Activated CD4-positive, alpha-beta T cell treated with anti-CD3 and anti-CD28 coated beads, Interleukin-2, amount 50 U/mL, for 1 hour (primary cell): ENCODE measurements at places on chromosomes 12 and 14.

DNA sequence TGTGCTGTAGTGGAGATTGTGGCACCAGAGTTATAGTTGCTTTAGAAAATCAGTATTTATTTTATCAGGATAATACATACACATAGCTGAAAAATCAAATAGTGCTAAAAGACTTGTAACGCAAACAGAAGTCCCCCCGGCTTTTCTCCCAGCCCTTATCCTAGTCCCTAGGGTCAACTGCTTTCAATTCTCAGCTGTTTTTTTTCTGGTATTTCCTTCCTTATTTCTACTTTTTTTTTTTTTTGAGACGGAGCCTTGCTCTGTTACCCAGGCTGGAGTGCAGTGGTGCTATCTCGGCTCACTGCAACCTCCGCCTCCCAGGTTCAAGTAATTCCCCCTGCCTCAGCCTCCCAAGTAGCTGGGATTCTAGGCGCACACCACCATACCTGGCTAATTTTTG lies 8.4 kb upstream of the CTDSP2 start:
- DNase-seq = no peak

DNA sequence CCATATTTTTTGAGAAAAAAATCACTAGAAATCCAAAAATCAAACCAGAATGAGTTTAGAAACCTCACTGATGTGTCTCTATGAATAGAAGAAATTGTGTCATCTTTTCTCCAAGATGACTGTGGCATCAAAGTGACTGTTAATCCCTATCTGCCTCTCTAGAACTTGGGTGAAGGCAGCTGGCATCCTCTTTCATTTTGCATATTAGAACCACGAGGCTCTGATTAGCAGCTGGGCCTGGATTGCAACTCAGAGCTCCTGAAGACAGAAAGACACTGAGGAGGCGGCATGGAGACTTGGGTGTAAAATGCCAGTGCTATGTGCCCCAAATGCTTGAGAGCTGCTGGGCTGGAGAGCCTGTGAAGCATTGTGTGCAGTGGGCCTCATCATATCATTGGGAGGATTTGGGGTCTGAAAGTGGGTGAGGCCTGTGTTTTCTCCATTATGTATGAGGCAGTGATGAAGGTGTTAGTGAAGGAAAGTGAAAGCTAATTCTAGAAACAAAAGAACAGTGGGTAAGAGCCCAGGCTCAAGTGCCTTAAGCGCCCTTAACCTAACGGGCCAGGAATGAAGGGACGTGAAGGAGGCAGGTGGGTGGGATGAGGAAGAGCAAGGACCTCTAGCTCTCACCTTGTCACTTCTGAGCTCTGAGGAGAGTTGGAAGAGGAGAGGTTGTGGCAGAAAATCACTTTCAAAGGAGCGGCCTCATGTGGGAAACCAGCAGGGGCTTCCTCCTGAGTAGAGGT lies 26.2 kb downstream of the NKX2-8 start:
- DNase-seq = no peak

- DNase-seq = no peak
Observed at GRCh38 chr14:99643343-99643742, 1.6 kb upstream of the HHIPL1 start.

DNA sequence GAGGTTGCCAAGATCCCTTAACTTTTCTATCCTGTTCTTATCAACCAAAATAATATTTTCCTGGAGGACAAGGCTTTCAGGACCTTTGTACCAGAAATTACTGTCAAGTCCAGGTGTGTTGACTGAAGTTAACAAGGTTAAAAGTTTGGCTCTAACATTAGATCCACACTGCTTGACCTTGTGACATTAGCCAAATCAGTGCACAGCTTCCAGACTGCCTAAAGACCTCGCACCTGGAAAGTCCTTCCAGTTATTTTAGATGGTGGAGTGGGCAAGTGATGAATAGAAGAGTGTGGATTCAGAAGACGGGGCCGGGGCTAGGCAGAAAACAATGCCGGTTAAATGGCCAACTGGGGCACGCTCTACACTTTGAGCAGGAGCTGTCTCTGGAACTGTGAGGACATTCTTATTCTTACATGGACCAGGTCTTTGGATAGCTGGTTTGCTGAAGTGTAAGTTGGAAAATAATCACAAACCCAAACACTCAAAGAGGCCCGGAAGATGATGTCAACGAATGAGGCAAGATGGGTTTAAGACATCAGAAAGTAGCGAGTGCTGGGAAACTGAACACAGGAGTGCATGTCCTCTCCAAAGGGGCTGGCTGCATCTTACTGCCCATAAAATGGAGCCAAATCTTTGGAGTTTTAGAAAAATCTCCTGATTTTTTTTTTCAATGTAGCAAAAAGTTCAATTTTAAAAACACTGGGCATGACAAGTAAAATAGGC lies 56.3 kb downstream of the NIN start:
- DNase-seq = no peak

DNA sequence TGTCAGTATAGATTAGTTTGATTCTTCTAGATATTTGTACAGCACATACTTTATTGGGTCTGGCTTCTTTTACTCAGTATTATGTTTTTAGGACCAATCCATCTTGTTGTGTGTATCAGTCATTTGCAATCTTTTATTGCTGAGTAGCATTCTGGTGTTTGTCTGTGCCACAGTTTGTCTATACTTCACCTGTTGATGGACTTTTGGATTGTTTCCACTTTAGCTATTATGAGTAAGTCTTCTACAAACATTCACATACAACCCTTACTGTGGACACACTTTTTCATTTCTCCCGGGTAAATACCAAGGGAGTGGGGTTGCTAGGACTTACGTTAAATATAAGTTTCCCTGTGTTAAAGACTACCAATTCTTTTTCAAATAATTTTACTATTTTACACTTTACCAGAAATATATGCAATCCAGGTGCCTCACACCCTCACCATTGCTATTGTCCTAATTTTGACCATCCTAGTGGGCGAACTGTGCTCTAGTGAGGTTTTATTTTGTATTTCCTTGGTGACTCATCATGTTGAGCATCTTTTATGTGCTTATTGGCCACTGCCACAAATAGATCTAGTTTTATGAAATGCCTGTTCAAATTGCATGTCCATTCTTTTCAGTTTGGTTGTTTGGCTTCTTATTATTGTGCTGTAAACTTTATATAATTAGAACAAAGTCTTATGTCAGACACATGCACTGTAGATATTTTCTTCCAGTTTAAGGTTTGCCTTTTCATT lies 304.7 kb upstream of the TMTC1 start:
- no peak for DNase-seq

GRCh38 chr12:4145990-4146859 lies 127.3 kb upstream of the CCND2 start:
- no peak for DNase-seq

GRCh38 chr14:95236221-95236620 lies 78.9 kb upstream of the DICER1 start:
- DNase-seq = no peak

GRCh38 chr12:45379261-45379660 lies 163.4 kb downstream of the ANO6 start:
- DNase-seq = no peak

DNA sequence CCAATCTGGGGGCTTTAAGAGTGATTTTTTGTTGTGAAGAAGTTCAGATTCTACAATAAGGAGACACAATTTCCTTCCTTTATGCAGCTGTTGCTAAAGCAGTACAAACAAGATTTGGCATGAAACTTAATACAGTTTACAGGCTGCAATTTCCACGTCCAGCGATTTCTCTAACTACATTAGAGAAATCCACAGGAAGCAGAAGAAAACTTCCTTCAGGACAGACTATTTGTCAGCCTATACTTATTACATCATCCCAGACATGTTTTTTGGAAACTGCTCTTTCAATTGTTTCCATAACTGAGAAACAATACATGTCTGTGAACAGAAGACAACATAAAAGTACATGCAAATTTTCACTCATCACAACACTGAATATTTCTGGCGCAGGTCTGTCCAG lies 204.3 kb downstream of the TTC7B start:
- DNase-seq = no peak

- DNase-seq = no peak
Observed at GRCh38 chr14:36507847-36508417, 12.1 kb downstream of the NKX2-1 start.

- DNase-seq = no peak
Observed at GRCh38 chr12:74482115-74482514, 55.5 kb upstream of the ATXN7L3B start.

GRCh38 chr12:40635141-40635731 lies 57.0 kb upstream of the CNTN1 start:
- DNase-seq = no peak

GRCh38 chr12:14422516-14423230 lies 57.2 kb downstream of the ATF7IP start:
- DNase-seq = no peak

DNA sequence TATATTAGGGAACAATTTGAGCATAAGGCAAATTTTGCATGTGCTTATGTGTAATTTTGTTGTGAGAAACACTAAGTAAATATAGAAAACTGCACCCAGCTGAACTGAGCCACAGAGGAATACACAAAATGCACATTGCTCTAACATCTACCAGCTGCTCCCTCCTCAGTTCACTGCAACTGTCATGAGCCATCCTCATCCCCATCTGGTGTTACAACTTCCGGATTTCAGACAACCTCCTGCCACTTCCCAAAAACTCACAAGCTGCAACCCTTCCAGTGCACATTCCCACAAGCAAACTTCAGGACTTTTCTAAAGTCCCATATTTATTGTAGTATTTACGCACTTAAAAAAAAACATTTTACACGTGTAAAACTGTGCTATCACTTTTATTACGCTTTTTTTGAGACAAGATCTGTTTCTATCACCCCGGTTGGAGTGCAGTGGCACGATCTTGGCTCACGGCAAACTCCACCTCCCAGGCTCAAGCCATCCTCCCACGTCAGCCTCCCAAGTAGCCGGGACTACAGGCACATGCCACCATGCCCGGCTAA lies 169.1 kb upstream of the TBX3 start:
- no peak for DNase-seq

GRCh38 chr14:95910628-95911027 lies 34.0 kb downstream of the TUNAR start:
- DNase-seq = no peak

GRCh38 chr14:76271041-76271755 lies 104.7 kb upstream of the ESRRB start:
- no peak for DNase-seq

DNA sequence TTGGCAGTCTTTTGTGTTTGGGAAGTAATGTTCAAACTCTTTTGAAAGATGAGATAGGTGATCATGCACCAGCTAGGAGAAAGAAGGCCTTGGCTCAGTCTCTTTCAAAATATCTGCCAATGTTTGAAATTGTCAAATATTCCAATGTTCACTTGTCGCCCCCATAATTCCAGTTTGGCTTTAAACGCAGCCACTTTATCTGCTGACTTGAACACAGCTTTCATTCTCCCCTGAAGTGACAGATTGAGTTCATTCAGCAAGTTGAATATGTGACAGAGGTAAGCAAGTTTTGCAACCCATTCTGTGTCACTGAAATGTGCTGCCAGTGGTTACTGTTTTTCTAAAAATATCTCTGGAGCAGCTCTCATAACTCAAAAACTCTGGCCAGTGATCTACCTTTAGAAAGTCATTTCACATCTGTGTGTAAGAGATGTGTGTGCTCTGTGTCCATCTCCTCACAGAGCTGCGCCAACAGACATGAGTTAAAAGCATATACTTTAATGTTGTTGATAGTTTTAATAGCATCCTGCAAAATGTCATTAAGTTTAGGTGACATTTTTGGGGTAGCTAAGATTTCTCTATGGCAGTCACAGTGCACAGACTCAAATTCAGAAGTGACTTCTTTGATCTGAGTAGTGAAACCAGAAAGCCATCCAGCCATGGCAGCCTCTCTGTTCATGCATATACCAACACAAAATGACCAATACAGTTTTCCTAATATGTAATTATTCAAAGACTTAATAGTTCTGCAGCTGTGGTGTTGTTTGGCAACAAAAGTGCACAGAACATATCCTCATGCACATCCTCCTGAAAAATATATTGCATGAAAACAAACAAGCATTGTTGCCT lies 614.3 kb upstream of the MIS18BP1 start:
- no peak for DNase-seq

DNA sequence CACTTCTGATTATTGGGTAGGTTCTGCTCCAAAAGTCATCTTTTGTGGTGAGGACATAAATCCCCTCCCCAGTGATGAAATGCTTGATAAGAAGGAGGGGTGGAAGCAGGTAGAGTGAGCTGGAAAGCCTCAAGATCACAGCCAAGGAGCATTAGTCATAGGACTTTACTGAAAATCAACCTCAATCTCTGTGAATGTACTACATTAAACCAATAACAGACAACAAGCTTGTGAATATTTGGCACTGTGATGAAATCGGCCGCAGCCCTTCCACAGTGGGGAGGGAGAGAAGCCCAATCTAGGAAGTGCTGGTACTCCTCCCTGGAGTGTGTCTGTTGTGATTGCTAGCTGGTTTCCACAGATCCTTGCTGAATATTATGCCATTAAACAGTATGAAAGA lies 41.2 kb upstream of the PTCSC3 start:
- DNase-seq = no peak

DNA sequence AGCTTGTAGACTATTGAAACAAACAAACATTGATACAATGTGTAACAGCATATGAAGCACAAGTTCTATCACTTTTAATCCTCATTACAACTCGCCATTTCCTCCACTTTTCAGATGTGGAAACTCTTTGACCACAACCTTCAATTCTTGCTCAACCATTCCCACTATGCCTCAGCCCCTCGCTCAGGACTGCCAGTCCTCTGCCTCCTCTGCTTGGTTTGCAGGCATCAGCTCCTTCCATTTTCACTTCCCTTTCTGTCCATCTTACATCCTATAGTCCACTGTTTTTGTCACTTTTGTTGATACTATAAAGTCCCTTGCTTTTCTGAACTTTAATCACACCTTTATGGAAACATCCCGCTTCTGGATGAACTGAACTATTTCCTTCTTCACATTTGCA lies 28.2 kb upstream of the CD27 start:
- no peak for DNase-seq

DNA sequence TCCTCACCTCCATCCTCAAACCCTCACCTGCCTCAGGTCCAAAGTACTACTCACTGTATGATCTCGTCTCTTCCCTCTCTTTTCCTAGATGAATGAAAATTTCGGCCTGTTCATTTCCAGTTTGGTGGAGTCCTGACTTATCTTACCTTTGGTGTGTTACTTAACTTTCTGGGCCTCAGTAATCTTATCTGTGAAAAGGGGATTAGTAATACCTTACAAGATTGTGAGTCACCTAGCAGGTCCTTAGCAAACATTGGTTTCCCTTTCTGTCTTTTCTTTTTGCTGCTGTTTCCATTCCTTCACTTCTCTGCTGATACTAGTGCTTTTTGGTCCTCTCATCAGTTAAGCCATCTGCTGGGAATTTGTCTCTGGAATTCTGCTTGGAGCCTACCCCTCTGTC lies 52.8 kb downstream of the AKAP6 start:
- DNase-seq = no peak

DNA sequence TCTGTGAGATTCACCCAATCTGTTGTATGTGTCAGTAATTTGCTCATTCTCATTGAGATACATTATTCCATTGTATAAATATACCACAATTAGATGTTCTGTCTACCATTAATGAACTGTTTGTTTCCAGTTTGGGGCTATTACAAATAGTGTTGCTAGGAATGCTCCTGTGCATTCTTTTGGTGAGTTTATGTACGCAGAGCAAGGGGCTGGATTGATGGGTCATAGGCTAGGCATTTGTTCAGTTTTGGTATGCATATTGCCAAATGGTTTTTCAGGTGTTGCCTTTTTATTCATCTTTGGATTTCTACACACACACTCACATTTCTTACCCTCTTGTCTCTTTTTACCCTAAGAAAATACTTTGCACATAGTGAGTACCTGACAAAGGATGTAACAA lies 93.4 kb downstream of the GPATCH2L start:
- no peak for DNase-seq
